Activated B cell treated with CpG ODN at 0.5 μM for 24 hours (primary cell): ENCODE measurements at places on chromosomes 7 and 10. TPM values are rescaled to one million over a fixed set of nuclear protein-coding genes. Genes with fewer than 3 reads are reported as not detected.

GRCh38 chr10:85916994-85917573 lies 449.5 kb downstream of the GRID1 start:
- no peak for DNase-seq

The ZNF365 gene
- not detected in 2 replicates for total RNA-seq

- DNase-seq: no peak
These were observed 3.3 kb upstream of the TBXAS1 start for GRCh38 chr7:139825666-139826290.

The PNLIPRP1 gene
- not detected in 2 replicates for total RNA-seq

DNA sequence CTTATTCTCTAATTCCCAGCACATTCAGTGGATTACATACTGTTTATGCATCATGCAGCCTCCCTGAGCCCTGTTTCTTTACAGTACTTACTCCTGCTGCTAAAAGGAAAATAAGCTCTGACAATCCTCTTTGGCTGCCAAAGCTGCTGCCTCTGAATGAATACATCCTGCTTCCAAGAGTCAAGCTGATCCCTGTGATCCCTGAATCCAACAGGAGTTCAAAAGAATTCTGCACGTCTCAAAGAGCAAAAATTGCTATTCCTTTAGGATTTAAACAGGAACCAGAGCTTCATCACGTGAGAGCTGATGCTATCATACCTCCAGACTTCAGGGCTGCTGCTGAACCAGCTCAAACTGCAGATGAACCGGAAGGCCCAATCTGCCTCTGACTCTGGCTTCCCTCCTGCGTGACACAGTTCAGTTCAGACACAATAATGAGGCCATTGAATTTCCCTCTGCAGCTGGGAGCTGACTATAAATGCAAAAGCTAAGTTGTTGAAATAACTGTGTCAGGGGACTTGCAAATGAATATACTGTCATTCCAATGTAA lies 851.0 kb upstream of the PHF14 start:
- no peak for DNase-seq

DNA sequence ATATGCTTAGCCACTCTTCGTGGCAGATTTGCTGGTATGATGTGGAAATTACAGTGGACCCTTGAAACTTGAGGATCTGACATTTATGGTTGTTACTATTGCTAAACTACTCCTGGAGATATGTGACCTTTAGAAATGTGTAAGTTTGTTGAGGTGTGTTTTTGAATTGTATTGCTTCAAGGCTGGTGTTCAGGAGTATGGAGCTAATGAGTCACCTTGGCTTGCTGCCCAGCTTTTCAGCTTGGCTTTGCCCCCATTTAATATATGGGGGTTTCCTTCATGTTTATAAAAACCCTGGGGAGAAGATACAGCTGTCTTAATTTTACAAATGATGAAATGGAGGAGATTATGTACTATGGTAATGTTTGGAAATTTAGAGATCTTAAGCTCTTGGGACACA lies 11.6 kb downstream of the HBP1 start:
- no peak for DNase-seq

- no peak for DNase-seq
These were observed 31.5 kb upstream of the NRP1 start for GRCh38 chr10:33365871-33366411.

DNA sequence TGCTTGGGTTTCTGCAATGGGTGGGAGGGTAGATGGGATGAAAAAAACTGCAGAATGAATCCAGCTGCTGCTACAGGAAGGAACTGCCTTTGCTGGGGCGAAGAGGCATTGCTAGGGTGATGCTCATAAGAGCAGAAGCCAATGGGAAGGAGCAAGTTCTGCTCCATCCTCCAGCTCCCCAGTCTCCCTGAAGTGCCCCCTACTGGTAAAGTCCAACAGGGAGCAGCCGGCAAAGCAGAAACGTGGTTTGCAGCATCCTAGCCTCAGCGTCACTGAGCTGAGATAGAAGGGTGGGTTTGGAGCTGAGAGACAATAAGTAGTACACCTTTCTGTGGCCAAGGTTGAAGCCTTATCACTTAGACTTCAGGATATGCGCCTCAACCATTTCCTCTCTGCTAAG lies 220.5 kb downstream of the CCSER2 start:
- DNase-seq: no peak

GRCh38 chr10:49540056-49540797 lies 1.3 kb upstream of the ERCC6 start:
- no peak for DNase-seq

The AKR1E2 gene
- 0.98 and 1.1 TPM in 2 replicates for total RNA-seq

GRCh38 chr7:103929901-103930311 lies 59.6 kb downstream of the RELN start:
- no peak for DNase-seq

DNA sequence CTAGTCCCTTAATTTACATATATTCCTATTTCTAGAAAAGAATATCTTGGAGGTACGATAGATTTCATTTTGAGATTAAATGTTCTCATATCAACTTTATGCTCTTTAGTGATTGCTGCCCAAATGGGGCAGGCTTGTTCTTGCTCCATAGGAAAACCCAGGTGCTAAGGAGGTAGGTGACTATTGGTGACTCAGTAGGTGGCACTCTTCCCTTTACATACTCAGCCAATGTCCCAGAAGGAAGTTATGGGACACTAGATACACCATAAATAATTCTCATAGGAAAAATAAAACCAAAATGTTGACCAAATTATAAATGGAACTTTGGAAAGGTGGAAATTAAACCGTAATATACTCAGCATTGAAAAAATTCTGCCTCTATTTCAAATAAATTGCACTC lies 4.0 kb downstream of the SKAP2 start:
- DNase-seq: no peak

- DNase-seq: no peak
These were observed 283.4 kb downstream of the GFRA1 start for GRCh38 chr10:115989621-115990020.

GRCh38 chr7:97851683-97852082 lies 20.5 kb downstream of the ASNS start:
- DNase-seq: no peak

GRCh38 chr7:132386201-132386681 lies 190.0 kb downstream of the PLXNA4 start:
- DNase-seq: no peak

- peak; percentile 77 for DNase-seq
These were observed 8.4 kb upstream of the PGAM2 start for GRCh38 chr7:44073664-44074348.

DNA sequence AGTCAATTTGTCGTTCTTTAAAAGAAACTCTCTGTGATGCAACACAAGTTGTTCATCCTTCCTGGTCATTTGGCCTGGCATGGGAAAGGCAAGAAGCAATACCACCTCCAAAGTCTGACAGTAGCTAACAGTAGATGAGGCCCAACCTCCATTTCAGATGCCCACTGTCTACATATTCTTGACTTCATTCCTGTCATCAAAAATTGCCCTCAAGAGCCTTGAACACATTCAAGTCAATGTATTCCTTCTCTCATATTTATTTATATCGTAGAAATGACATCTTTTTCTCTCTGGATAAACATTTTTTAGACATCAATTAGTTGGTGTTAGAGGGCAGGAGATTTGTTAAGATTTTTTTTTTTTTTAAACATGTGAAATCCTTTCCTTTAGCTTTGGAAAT lies 33.7 kb downstream of the ABLIM1 start:
- DNase-seq: no peak

DNA sequence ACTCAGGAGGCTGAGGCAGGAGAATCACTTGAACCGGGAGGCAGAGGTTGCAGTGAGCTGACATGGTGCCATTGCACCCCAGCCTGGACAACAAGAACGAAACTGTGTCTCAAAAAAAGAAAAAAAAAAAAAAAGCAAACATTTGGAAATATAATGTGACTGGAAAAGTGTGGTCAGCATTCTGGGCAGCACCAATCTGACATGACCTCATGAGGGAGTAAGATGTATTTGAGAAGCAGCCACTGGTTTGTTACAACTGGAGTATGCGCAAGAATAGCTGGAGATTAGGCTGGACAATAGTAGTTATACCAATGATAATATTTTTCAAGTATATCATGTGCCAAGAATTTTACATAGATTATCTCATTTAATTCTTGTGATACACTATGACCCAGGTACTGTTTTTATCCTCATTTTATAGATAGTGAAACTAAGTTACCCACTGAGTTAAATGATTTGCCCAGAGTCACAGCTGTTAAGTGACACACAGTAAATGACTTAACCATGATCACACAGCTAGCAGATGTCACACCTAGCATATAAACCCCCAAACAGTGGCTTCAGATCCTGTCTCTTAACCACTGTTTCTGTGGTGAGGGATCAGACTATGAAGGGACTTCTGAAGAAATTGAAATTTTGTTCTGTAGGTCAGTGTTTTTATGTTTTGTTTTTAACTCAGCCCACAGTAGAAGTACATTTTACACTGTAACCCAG lies 11.1 kb downstream of the MCU start:
- DNase-seq: no peak

DNA sequence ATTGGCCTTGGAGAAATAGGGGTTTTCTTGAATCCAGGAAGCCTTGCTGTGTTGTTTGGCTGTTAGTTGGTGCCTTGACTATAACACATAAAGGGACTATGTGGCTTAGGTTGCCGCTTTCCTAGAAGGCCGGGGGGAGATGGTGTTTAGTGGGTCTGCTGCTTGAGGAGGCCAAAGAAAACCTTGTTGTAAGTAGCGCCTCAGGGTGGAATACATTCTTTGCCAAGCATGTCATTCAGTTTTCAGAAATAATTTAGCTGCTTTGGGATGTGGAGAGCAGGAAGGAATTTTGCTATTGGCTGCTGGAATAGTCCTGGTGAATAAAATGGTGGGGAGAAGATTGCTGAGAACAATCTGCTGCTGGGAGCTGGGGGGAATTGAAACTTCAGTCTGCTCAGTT lies 132.9 kb upstream of the WNT16 start:
- no peak for DNase-seq

DNA sequence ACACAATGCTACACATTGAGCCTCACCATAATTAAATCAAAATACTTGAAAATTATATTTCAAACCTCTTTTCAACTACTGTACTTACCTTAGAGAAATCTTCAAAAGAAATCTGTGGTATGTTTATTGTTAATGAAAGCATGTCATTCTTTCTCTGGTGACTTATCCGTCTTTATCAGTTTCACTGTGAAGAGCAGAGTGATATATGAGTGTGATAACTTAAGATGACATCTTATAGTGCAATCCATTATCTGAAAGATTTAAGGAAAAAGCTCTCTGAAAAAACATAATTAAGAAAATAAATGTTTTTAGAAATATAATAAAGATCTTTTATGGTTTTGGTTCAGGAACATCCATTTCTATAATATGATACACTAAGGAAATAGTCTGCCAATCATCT lies 911.6 kb upstream of the C7orf33 start:
- no peak for DNase-seq

GRCh38 chr7:43511769-43512515 lies 71.0 kb upstream of the STK17A start:
- DNase-seq: no peak

- no peak for DNase-seq
These were observed 147.6 kb upstream of the SHH start for GRCh38 chr7:155959894-155960293.

The TAC1 gene
- not detected in 2 replicates for total RNA-seq

The NUTM2E gene
- 0.44 and 0.58 TPM in 2 replicates for total RNA-seq

GRCh38 chr10:1199897-1200721 lies 143.9 kb downstream of the WDR37 start:
- no peak for DNase-seq
